CD4-positive, alpha-beta memory T cell (primary cell): ENCODE measurements at places on chromosomes 4 and X.

- DNase-seq: no peak
Observed at GRCh38 chrX:135432881-135433521, 11.3 kb downstream of the SMIM10L2A start.

DNA sequence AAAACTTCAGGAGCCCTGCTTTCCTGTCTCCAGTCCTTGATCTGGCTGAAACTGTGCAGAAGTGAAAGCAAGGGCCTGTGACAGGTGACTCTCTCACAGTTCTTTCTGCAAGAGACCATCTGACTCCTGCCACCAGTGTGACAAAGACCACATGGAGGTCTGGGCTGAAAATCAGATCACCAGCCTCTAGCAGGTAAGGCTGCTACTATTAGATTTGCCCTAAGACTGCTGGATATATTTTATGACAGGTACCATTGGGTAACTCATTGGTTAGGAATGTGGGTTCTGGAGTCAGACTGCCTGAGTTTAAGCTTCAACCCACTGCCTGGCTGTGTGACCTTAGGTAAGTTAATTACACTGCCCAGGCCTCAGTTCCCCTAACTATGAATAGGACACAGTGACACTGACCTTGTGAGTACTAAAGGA lies 163.3 kb upstream of the SLC7A11 start:
- DNase-seq: no peak

- DNase-seq: no peak
Observed at GRCh38 chr4:148273501-148273986, 168.7 kb downstream of the NR3C2 start.

GRCh38 chr4:108559911-108560310 lies 60.5 kb upstream of the RPL34 start:
- no peak for DNase-seq

- no peak for DNase-seq
Observed at GRCh38 chrX:151543706-151544105, 19.8 kb upstream of the PASD1 start.

GRCh38 chrX:136168929-136169735 lies 21.8 kb downstream of the FHL1 start:
- DNase-seq: no peak

DNA sequence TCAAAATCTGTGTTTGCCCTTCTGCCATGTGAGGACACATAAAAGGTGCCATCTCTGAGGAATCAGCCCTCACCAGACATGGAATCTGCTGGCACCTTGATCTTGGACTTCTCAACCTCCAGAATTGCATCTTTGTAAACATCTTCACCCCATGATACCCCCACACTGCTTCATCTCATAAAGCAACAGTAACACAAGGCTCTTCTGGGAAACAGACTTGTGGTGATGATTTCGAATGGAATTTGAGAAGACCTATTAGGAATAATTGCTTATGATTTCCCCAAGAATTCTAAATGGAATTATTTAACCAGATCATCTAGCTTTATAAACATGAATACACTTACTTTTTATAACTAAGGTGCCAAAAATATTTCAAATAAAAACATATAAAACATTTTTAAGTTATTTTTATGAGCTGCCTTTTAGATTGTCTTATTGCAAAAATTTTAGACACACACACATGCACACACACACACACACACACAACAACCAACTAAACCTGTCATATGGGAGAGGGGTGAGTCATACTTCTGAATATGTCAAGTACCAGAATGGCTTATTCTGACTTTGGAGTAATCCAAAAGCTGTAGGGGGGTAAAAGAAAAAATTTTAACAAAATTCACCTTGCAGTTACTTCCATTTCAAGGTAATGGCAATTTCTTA lies 82.0 kb downstream of the USP46 start:
- no peak for DNase-seq

DNA sequence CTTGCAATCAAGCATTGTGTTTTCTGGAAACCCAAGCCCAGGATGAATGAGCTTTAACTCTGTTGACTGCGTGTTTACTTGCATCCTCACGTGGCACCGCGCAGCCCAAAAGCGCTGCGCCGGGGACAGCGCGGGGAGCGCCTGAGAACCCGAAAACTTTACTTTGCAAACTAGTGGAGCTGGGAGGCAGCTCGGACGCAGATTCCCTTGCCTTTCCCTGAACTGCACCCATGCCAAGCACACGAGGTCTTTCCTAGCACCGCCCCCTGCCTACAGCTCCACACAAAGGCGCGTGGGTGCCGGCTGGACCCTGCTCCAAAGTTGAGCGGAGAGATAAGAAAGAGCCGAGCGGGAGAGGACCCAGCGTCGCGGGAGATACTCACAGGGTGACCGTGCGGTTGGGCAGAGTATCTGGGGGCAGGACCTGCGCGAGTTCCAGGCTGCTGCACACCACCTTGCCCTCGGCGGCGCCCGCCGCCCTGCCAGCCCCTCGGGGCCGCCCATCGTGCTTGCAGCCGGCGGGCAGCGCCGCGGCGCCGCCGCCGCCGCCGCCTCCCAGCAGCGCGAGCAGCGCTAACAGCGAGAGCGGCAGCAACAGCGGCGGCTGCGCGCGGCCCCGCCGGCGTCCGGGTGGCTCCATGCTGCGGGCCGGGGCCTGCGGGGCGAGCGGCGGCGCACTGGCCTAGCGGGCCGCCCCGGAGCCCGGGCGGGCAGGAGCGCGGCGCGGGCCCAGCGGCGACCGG lies 550 bp downstream of the ADGRA3 start:
- DNase-seq: no peak

GRCh38 chr4:8325291-8325973 lies 55.9 kb downstream of the HTRA3 start:
- no peak for DNase-seq

GRCh38 chr4:13849778-13850177 lies 222.3 kb upstream of the BOD1L1 start:
- DNase-seq: no peak

GRCh38 chr4:180489787-180490186 lies 1753.4 kb upstream of the TENM3 start:
- DNase-seq: no peak

- DNase-seq: no peak
Observed at GRCh38 chr4:22099896-22100295, 151.3 kb upstream of the KCNIP4 start.

GRCh38 chr4:3827616-3828492 lies 61.7 kb downstream of the ADRA2C start:
- DNase-seq: no peak

GRCh38 chrX:153627675-153628111 lies 19.3 kb upstream of the DUSP9 start:
- DNase-seq: no peak

- DNase-seq: no peak
Observed at GRCh38 chr4:33959519-33959918, 2284.8 kb downstream of the ARAP2 start.

GRCh38 chrX:13254076-13254785 lies 65.6 kb downstream of the ATXN3L start:
- DNase-seq: no peak

- no peak for DNase-seq
Observed at GRCh38 chr4:62670514-62670913, 1470.4 kb downstream of the ADGRL3 start.

GRCh38 chrX:140447150-140447549 lies 57.7 kb downstream of the SOX3 start:
- DNase-seq: no peak
